Endothelial cell (in vitro differentiated cells): ENCODE measurements at places on chromosomes 16 and 17.
A peak's percentile ranks its signal among the peaks of the same experiment; 100 is the strongest.

- peak; percentile 78 for DNase-seq
Observed at GRCh38 chr17:74457146-74457819, 9.2 kb upstream of the CD300A start.

- DNase-seq, result no peak
Observed at GRCh38 chr17:73536700-73537605, 107.3 kb downstream of the SDK2 start.

GRCh38 chr17:76710863-76711611 lies at the start of gene MXRA7:
TSS of gene MXRA7 (minus strand) at chr17:76710965. CDS start at chr17:76710946, 19 bp downstream.
- DNase-seq, result peak; percentile 65

GRCh38 chr17:661509-661908 lies 53.1 kb downstream of the VPS53 start:
- DNase-seq, result no peak

DNA sequence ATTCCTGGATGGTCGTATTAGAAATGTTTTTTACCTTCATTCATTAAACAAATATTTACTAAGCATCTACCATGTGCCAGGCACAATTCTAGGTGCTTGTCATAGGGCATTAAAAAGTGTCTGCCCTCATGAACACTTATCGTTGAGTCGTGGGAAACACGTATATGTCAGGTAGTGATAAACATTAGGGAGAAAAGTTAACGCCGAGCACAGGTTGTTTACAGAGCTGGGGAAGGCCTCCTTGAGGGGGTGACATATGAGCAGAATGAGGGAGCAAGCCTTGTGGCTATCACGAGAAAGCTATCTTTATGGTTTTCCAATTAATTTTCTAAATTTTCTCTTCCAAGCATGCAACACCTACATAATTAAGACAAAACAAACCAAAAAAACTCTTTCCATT lies 985 bp upstream of the ZNF213 start:
- no peak for DNase-seq

GRCh38 chr16:84559311-84559932 lies 55.0 kb upstream of the MEAK7 start:
- no peak for DNase-seq

GRCh38 chr17:16255481-16255921 lies 38.5 kb downstream of the PIGL start:
- no peak for DNase-seq
